ENCODE measurements at places on chromosomes 12 and 14.

DNA sequence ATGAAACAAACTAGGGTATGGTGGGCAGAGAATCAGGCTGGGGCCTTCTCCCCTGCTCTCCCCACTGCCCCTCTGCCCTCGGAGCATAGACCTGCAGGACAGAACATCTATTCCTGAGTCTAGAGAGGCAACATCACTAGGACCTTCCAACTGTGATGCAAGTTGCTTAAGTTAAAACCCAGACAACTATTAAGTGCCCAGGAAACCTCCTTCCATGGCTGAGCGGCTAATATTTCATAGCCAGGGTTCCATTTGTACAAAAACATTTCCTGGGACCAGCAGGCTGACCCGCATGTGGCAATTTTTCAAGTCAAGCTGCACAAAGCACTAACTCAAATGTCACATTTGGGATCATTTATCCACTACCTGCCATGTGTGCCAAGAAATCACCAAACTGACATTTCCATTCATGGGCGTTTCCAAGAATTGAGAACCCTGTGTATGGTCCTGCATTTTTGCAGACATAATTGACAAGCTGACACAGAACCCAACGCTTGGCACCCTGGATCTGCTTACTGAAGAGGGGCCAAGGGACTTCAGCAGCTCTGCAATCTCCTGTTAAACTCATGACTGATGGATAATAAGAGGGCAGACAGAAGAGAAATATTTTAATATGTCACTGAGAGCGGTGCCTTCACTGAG, 32.7 kb downstream of the NT5DC3 start:
- no peak for DNase-seq

- DNase-seq, result peak; percentile 91
Measured at GRCh38 chr14:22338917-22339715, 249.9 kb downstream of the DAD1 start.

- DNase-seq, result no peak
Measured at GRCh38 chr12:104248444-104248843, 32.9 kb downstream of the TXNRD1 start.

GRCh38 chr12:55024575-55024974, 4.8 kb downstream of the NEUROD4 start:
- DNase-seq, result no peak

DNA sequence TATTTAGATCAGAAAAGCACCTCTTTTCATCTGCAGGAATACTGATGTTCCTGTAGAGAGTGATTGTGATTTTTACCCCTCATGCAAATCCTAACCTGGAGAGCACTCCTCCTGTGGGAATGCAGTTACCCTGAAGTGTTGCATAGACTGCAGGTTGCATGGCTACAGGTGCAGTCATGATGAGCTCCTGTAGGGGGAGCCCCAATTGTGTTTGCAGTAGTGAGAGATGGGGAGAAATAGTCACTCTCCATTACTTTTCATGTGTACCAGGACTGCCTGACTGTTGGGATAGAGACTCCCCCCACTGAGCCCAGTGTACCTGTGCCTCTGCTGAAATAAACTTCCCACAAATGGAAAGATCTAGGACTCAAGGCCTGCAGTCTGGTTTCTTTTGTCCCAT, 1086.5 kb downstream of the SLC6A15 start:
- peak; percentile 18 for DNase-seq

- DNase-seq, result no peak
Measured at GRCh38 chr14:86310611-86311010, 780.7 kb downstream of the FLRT2 start.

- DNase-seq, result no peak
Measured at GRCh38 chr14:84399296-84399910, 1130.5 kb upstream of the FLRT2 start.

GRCh38 chr14:36028218-36028617, 148.3 kb downstream of the PTCSC3 start:
- DNase-seq, result no peak

DNA sequence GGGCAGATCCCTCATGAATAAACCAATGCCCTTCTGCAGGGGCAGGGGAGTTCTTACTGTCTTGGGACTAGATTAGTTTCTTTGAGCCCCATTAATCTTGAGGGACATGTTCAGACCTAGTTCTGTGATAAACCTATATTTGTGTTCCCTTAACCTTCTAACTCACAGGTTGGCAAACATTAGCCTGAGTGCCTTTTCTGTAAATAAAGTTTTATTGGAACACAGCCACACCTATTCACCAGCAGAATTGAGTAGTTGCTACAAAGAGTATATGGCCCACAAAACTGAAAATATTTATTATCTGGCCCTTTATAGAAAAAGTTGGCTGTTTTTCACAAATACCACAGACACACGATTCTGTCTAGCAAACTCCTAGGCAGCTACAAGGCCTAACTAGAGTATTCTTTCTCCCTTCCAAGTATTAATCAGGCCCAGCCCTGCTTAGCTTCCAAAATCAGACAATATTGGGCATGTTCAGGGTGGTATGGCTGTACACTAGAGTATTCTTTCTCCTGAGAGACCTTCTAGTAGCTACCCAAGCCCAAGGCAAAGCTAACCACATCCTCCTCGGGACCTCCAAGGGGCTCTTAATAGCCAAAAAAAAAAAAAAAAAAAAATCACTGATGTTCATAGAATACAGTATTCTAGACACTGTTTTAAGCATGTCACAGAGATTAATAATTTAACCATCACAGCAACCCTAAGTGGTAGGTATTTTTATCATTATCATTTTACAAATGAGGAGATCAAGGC, 199.3 kb upstream of the PWP1 start:
- DNase-seq, result no peak

Data from fibroblast of the aortic adventitia (primary cell).